Prostate gland (tissue), 2 donors: ENCODE measurements at places on chromosomes 4 and X. TPM values are rescaled to one million over a fixed set of nuclear protein-coding genes. Genes with fewer than 3 reads are reported as not detected.

The SLC4A4 gene
- 89.2 TPM for total RNA-seq

- DNase-seq, result no peak
Measured at GRCh38 chrX:131331152-131331551, 42.0 kb upstream of the IGSF1 start.

DNA sequence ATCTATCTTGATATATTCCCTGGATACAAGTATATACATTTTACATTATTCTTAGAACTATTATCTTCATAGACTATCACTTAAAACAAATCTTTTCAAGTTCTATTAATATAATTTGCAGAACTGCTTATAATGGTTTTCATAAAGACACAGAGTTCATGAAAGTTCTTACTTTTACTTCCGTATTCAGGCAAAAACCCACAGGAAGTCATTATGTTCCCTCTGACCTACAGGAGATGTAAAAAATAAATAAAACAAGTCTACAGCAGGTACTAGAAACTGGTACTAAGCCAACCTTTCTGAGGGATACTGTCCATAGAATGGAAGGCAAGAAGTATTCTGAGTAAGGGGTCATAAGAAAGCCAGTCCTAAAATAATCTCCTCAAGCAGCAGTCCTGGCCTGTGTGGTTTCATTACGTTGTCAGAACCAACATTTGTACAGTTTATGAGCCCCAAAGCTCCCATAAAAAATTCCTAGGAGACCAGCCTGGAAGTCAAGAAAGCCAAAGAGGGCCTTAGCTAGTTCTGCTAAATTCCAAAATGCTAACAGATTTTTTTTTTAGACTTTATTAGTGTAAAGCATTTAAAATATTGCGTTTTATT is 68.6 kb downstream of the CAMK2D start:
- DNase-seq, result no peak

The SPATA4 gene
- total RNA-seq, result 10.2 TPM

DNA sequence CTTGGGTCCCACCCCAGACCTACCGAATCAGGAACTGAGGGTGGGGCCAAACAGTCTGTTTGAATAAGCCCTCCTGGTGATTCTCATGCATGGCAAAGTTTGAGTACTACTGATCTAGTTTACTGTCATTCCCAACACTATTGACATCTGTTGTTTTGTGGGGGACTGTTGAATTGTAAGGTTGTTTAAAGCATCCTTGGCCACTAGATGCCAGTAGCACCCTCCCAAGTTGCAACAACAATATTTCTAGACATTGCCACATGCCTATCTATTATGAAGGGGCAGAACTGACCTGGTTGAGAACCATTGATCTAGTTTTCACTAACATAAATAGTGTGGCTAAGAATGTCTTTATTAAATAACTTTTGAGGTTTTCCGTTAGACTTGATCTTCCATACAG is 15.1 kb downstream of the TAF9B start:
- DNase-seq, result no peak

DNA sequence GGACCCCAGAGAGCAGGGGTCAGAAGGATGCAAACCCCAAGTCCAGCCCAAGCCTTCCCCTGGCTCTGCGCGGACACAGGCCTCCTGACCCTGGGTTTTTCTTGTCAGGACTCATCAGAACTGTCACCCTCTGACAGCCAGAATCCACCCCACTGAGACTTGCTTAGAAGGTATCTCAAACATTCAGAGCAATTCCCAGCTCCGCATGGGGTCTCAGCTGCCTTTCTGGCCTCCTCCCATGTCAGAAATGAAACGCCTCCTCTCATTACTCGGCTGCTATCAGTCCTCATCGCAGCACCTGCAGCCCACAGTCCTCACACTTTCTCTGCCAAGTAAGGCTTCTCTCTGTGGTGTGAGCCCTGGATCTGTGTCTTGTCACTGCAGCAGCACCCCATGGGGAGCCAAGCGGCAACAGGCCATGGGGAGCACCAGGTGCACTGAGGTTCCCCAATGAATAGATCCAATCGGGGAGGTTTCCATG is 97.8 kb downstream of the WFS1 start:
- DNase-seq, result no peak

DNA sequence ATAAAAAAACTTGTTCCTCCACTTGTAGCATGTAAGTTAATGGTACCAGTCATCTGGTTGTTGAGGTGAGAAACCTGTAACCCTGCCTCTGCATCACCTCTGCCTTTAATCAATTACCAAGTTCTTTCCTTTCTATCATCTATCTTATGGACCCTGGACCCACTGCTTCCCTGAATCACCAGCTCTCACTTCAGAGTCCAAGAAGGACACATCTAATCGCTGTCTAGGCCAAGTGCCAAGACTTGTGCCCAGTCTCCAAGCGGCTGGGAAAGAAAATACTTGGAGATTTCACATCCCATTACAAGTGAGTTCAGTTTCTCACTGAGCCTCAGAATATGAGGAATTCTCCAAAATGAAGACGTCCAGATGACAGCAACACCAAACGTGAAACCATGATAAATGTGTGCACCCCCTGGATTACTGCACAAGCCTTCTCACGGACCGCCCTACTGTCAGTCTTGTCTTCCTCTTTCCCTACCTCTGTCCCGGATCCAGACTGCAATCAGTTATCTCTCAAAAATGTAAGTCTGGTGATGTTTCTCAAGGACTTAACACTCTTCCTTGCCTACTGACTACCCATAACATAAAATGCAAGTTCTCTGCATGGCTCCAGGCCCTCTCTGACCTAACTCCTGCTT is 10.4 kb downstream of the PALLD start:
- DNase-seq, result no peak

GRCh38 chr4:107743532-107743931 is 23.5 kb upstream of the PAPSS1 start:
- no peak for DNase-seq

GRCh38 chr4:115687052-115687755 is 573.8 kb upstream of the NDST4 start:
- DNase-seq, result no peak

GRCh38 chrX:39766085-39766726 is 331.6 kb downstream of the BCOR start:
- no peak for DNase-seq

DNA sequence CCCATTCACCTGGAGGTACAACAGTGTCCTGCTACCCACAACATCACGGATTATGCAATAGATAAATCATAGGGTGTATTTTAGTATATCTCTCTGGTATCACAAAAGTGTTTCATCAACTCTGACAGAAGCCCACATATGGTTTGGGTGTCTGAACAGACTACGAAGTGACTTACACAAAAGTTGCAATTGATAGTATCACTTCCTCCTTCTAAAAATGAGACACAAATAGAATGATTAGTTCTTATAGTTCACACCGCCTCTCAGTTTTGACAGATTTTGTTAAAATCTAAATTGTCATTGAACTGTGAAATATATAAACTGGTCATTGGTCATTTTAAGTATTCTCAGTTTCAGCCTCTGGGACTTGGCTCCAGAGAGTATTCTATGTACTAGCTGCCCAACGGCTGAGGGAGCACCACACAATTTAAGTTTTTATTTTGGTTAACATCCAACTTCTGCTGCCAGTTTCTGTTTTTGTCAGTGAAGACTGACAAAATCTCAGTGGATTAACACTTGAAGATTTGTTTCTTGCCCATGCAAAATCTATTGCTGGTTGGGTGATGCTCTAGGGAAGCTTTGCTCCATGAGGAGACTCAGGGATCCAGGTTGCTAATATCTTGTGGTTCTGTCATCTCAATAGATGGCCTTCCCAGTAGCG is 113.8 kb upstream of the PUDP start:
- no peak for DNase-seq

DNA sequence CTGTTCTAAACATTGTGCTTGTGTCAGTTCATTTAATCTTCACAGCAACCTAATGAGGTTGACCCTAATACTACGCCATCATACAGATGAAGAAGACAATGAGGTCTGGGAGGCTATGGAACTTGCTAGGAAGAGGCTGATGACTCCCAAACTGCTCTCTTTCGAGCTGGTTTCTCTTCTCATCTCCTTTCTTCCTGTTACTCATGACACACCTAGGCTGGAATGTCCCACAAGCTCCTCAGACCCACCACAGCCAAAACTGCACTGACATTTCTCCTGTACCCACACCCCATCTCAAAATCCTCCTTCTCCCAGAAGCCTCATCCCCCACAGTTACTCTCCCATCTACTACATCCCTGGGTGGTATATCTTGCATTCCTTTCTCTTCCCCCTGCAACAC is 27.4 kb upstream of the PJA1 start:
- DNase-seq, result no peak

GRCh38 chr4:42703813-42704212 is 46.9 kb upstream of the ATP8A1 start:
- no peak for DNase-seq

The ZNF141 gene
- 32.2 TPM for total RNA-seq
